Astrocyte of the cerebellum (primary cell): ENCODE measurements at places on chromosomes 4 and X.
A peak's percentile ranks its signal among the peaks of the same experiment; 100 is the strongest.

GRCh38 chr4:56743550-56743949 is 62.5 kb upstream of the HOPX start:
- DNase-seq = no peak

GRCh38 chr4:119228406-119228805 is 15.9 kb downstream of the USP53 start:
- no peak for DNase-seq

DNA sequence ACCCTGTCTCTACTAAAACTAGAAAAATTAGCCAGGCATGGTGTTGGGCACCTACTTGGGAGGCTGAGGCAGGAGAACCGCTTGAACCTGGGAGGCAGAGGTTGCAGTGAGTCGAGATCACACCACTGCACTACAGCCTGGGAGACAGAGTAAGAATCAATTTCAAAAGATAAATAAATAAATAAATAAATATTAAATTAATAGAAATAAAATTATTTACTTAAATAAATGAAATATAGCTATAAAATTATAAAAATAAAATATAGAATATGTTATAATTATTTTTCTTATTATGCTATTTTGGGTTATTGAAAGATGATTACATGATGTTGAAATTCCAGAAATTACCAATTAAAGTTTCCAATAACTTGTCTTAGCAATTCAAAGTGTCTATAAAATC is 1029.8 kb upstream of the AGA start:
- DNase-seq = no peak

- DNase-seq = no peak
Measured at GRCh38 chrX:57918750-57919436, 8.6 kb upstream of the ZXDA start.

- no peak for DNase-seq
Measured at GRCh38 chrX:102976793-102977495, 39.9 kb downstream of the RAB40AL start.

GRCh38 chr4:94251094-94251493 is 43.4 kb downstream of the SMARCAD1 start:
- DNase-seq = no peak

DNA sequence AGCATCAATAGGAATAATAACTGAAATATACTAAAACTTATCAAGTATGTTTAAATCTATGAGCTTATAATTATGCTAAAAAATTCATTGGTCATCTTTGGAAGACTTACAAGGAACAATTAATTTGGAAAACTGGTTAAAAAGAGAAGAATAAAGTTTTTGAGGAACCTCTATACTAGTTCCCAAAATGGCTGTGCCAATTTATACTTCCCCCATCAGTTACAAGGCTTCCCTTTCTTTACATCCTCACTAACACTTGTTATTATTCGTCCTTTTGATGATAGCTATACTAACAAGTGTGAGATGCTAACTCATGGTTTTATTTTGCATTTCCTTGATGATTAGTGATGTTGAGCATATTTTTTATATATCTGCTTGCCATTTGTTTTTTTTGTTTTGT is 17.1 kb downstream of the OGT start:
- DNase-seq = no peak

- no peak for DNase-seq
Measured at GRCh38 chr4:162341533-162341932, 177.7 kb upstream of the FSTL5 start.

DNA sequence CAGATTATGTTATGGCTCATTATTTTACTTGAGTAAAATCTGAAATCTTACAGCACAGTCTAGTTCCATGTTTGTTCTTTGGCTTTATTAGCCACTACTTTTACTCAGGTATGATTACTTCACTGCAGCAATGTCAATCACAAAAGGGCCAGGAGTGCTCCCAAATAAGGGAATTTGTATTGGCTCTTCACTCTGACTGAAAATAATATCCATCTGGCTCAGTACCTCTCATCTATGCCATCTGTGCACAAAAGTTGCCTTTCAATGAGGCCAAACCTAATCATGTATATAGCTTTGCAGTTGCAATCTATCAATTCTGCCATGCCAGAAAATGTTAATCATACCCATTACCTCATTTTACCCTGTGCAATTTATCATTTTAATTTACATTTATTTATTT is 161.1 kb downstream of the TECRL start:
- no peak for DNase-seq

DNA sequence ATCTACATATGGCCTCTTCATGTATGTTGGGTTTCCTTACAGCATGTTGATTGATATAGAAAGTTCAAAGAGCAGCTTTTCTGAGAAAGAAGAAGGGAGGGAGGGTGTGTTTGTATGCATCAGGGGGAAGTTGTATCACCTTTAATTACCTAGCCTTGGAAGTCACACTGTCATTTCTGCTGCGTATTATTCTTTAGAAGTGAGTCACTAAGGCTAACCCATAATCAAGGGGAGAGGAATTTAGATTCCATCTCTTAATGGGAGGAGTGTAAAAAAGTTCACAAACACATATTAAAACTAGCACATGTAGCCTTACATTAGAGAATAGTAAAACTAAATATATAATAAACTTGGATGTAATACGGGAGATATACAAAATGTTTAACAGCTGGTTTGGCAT is 86.5 kb upstream of the CBLL2 start:
- DNase-seq = no peak

DNA sequence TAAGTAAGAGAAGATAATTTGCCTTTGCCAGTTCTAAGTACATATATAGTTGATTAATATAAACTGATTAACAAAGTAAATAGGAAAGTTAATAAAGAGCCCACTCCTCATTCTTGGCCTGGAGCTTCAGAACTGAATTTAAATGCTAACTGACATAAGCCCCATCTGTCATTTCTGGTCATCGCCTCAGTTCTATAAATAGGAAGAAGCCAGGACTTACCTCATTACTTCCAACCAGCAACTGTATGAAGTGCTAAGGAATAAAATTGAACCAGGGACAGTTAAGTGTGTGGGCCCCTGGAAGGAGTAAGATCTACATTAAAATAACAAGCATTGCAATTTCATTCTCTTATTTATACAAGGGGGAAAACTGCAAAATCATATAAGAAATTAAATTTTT is 52.0 kb upstream of the PDLIM5 start:
- DNase-seq = no peak

DNA sequence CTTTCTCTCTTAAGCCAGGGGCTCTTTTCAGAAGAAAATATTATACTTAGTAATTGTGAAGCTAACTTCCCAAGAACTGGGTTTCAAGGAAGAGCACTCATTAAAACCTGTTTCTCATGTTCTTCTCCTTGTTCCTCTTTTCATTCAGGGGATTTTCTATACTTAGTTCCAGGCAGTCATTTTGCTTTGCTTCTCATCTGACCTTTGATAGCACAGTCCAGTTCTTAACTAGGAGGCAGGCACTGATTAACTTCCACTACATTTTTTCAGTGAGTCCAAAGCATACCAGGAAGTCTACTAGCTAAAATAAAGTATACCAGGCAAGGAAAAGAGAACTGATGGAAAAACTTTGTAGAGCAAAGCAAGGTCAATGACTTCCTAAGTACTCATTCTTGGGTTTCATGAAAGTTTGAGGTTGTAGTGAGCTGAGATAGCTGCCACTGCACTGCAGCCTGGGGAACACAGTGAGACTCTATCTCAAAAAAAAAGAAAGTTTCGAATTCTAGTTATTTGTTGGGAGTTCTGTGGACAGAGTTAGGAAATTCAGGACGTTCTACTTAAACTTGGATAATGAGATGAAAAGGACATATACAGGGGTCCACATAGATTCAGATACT is 190.1 kb upstream of the HS3ST1 start:
- no peak for DNase-seq

- DNase-seq = no peak
Measured at GRCh38 chr4:11529625-11530201, 101.0 kb upstream of the HS3ST1 start.

- no peak for DNase-seq
Measured at GRCh38 chr4:20890761-20891160, 190.5 kb downstream of the PACRGL start.

- DNase-seq = no peak
Measured at GRCh38 chr4:138174981-138175794, 67.0 kb downstream of the SLC7A11 start.

DNA sequence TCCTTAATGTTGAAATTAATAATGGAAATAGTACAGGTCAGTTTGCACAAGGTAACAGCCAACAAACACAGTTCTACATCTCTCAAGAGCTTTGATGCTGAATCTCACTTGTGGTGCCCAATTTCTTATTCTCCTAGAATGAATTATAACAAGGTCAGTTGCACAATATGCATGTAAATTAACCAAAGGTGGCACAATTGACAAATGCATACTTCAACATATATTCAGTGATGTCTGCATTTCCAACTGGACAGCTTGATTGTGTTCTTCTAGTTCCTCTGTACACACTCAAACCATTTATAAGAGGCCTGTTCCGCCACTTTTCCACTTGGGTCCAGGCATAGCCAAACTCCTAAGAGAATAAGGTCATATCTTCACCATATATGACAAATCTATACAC is 210.3 kb upstream of the EPHA5 start:
- no peak for DNase-seq

DNA sequence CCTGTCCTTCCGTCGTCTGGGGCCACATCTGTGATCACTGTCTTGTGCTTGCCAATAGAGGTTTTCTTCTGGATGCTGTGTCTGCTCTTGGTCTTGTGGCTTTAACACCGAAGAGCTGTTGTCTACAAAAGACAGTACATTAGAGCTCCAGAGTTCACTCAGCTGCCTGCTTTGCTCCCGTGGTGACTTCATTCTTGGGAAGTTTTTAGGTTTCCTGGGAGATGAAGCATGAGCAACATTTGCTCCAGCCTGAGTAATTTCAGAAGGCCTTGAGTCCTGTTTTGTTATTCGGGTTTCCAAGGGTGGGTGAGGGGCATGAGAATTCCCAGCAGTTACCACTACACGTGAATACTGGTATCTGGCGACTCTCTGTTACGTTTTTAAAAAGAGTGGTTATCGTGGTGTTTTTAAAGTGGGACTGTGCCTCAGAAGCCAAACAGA is 189.2 kb downstream of the SHROOM3 start:
- DNase-seq = peak; percentile 88

DNA sequence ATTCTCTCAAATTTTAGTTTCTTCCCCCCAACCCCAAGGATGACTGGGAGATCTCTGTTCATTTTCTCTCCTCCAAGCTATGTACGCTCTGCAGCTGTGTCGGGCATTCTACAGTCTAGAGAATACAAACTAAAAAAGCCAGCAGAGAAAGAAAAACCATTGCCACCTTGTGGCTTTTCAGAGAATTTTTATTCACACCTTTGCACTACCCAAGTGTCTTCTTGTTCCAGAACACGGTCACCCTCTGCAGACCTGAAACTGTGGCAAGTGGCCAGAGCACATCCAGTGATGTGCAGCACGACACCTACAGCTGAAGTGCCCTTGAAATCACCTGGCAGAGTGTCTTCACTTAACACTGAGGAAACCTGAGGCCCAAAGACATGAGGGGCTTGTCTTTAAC is 68.6 kb downstream of the CHST7 start:
- DNase-seq = no peak

GRCh38 chrX:107576841-107577240 is 51.5 kb upstream of the PRPS1 start:
- no peak for DNase-seq

GRCh38 chr4:118718511-118719170 is 33.4 kb downstream of the METTL14 start:
- no peak for DNase-seq

DNA sequence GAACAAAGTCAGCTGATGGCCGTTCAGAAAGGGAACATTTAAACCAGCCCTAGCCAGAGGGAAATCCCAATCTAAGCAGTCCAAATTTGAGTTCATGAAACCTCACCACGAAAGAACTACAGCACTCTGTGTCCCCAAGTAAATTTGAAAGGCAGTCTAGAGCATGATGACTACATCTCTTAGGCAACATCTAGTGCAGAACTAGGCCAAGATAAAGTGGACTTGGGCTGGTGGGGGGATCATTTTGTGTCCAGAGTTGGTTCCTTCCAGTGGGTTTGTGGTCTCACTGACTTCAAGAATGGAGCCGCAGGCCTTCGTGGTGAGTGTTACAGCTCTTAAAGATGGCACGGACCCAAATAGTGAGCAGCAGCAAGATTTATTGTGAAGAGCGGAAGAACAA is 64.9 kb downstream of the KLHL4 start:
- no peak for DNase-seq

DNA sequence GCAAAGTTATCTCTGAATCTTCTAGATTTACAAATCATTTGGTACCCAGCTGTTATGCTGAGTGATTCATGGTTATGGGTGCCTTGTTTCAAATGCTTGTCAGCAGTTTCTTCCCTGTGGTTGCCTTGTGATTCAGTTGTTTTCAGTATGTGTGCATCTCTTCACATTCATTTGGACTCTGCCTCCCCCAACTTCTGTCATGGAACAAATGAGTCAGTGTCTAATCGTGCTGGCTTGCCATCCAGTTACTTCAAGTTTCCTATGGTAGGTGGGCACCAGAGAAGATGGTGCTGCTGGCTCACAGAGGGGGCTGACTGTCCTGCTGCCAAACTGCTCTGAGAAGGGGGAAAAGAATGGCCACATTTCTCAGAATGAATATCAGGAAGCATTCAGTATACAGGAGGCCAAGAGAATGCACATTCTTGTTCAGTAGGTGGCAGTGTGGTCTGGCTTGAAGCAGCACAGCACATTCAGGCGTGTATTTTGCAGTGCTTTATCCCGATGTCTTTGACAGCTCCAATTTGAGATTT is 260.9 kb downstream of the GLUD2 start:
- DNase-seq = peak; percentile 55

- DNase-seq = no peak
Measured at GRCh38 chr4:57158221-57158620, 48.0 kb upstream of the IGFBP7 start.

GRCh38 chr4:119010909-119011606 is 122.4 kb downstream of the SYNPO2 start:
- no peak for DNase-seq

DNA sequence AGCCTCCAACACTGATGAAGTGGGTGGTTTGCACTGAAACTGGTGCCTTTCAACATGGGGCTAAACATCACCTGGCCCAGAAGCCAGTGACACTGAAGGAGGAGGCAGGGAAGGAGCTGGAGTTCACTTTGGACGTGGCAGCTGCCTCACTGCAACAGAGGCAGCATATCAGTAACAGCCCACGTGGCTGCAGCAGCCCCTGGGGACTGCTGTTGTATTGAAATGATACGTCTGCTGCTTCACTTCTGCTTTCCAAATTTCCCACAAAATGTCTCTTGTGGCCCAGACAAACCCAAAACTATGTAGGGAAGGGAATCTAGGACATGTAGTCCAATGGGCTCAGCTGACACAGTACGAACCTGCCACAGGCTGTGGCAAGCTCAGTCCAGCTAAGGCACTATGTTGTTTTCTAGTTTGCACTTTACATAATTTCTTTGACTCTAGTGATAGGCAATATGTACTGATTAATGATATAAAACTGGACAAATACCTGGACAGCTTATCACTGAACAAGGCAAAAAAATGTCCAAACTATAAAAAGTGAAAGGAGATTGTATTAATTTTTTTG is 84.7 kb upstream of the RAPGEF2 start:
- DNase-seq = no peak
